ENCODE measurements at places on chromosomes 7 and 10.
A peak's percentile ranks its signal among the peaks of the same experiment; 100 is the strongest.

DNA sequence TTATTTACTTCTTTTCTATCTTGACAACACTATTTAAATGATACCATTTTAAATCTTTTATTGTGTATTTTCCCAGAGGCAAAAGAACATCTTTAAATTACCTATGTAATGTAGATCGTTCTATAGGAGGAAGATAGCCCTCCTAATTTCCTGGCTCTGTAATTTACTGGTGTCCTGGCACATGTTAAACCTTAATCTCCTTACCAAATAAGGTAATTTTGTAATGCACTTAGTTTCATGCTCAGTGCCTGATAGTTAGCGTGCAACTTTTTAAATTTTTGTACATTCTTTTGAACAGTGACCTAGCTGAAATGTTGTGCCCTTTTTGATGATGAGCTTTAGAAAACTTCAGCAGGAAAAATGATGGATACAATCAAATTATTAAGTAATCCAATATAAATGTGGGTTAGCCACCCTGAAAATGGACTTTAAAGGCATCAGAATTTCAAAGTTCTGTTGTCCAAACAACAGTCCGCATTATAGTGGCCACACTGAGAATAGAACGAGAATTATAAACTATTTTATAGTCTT, 81.4 kb downstream of the ABCB5 start:
- no peak for DNase-seq

DNA sequence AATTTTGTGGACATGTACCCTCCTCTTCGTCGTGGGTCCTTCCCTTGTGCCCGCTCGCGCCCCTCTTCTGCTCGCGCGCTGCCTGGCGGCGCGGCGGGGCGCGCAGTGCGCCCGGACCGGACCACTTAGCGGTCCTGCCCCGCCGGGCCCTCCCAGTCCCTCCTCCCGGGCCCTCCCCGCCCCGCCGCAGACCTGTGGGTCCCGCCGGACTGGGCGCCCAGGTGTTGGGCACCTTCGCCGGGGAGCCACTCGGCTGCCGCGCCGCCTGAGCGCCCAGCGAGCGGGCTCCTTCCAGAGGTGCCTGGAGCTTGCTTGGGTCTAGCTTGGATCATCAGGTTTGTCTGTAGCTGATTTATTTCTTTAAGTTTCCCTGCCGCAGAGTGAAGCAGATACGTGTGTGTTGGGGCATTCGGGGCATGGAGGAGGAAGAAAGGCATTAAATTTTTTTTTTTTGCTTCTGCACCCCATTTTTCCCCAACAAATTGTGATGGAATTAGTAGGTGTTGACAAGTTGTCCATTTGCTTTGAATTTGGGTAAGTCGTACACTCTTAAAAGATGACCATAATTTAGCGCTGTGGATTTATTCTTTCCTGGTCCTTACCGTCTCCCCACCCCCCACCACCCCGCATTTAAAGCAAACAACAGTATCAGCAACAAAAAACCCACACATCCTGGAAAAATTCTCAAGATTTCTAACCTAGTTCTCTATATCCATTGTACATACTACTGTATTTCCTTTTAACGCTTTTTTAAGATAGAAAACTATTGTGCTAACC, 905 bp downstream of the C1GALT1 start:
- peak; percentile 11 for DNase-seq

- no peak for DNase-seq
These were observed 70.8 kb downstream of the SCRN1 start for GRCh38 chr7:29918850-29919249.

- DNase-seq, result no peak
These were observed 73.3 kb downstream of the ADAM12 start for GRCh38 chr10:126314863-126315493.

DNA sequence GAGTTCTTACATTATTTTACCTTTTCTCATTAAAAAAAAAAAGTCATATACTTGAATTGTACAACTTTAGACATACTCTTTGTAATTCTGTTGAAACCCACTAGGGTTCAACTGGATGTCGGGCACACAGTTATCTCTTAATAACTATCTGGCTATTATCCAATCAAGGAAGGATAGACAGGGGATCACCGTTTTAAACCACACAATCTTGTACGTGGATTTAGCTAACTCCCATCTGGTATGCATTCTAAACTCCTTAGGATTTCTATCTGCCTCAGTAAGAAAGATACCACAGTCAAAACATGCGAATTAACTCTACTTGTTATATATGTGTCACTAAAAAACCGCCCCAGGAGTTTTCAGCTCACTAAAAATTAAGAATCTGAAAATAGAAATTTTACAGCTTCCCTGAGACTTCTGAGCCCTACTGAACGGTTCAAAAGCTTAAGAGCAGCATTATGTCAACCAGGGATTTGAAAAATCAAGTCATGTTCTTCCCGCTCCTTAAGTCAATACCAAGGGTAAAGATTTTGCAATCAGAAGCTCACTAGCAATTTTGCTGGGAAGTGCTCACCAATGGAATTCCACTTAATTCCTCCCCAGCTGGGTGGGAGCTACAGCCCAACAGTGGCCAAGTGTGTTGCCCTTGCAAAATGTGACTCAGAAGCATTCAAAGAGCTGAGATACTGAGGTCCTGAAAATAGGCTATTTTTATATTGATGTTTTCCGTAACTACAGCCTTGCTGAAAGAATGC, 267.0 kb downstream of the FRMD4A start:
- no peak for DNase-seq

DNA sequence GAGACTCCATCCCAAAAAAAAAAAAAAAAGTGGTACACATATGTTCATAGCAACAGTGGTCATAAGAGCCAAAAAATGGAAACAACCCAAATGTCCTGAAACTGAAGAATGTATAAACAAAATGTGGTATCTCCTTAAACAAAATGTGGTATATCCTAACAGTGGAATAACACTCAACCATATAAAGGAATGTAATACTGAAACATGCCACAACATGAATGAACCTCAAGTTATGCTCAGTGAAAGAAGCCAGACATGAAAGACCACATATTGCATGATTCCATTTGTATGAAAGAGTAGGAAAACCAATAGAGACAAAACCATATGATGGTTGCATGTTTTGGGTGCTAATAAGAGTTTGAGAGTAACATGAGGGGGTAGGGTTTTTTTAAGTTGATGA, 3.1 kb downstream of the GJC3 start:
- no peak for DNase-seq

DNA sequence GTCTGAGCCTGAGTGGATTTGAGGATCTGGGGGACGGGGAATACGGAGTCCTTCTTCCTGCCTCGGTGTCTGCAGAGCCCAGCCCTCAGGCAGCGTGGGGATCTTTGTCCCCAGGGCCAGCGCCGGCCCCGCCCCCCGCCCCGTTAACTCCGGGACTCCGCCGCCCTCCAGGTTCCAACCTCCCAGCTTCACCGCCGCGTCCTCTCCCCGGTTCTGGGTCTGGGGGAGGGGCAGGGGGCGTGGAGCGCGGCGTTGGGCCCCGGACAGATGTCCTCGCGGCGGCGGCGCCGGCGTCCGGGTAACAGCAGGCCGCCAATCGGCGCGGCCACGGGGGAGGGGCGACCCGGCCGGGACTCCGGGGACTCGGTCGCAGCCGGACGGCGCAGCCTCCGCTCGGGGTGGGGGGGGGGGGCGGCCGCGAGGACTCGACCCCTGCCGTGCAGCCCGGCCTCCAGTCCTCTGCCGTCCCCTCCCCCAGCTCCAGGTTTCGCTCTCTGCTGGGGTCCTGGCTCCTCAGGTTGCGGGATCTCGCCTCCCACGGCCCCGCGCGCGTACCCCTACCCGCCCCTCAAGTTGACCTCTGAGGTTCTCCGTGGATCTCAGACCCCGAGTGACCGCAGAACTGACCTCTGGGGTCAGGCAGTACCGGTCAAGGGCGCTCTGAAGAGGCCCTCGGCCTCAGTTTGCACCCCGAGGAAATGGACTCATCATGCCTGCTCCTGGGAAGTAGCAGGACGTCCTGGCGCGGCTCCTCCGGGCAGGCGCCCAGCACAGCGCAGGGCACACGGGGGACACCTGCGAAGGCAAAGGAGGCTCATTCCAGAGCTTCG, 2.3 kb upstream of the ELFN1 start:
- DNase-seq, result no peak

DNA sequence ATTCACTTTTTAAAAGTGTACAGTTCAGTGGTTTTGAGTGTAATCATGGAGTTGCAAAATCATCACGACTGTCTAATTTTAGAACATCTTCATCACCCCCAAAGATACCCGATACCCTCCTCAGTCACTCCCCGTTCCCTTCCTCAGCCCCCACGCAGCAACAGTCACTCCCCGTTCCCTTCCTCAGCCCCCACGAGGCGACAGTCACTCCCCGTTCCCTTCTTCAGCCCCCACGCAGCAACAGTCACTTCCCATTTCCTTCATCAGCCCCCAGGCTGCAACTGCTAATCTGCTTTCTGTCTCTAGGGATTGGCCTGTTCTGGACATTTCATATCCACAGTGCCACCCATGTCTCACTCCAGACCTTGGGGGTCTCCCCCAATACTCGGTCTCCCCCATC, 161.6 kb upstream of the PPP2R2D start:
- no peak for DNase-seq
